ENCODE measurements at places on chromosomes 11 and 22.

- DNase-seq = no peak
These were observed 29.8 kb upstream of the DRD2 start for GRCh38 chr11:113505046-113505445.

GRCh38 chr11:69173331-69173730 is 17.6 kb downstream of the SMIM38 start:
- no peak for DNase-seq

- no peak for DNase-seq
These were observed 81.4 kb upstream of the CD82 start for GRCh38 chr11:44483919-44484610.

- DNase-seq = no peak
These were observed 82.0 kb downstream of the KCNJ1 start for GRCh38 chr11:128785141-128785540.

DNA sequence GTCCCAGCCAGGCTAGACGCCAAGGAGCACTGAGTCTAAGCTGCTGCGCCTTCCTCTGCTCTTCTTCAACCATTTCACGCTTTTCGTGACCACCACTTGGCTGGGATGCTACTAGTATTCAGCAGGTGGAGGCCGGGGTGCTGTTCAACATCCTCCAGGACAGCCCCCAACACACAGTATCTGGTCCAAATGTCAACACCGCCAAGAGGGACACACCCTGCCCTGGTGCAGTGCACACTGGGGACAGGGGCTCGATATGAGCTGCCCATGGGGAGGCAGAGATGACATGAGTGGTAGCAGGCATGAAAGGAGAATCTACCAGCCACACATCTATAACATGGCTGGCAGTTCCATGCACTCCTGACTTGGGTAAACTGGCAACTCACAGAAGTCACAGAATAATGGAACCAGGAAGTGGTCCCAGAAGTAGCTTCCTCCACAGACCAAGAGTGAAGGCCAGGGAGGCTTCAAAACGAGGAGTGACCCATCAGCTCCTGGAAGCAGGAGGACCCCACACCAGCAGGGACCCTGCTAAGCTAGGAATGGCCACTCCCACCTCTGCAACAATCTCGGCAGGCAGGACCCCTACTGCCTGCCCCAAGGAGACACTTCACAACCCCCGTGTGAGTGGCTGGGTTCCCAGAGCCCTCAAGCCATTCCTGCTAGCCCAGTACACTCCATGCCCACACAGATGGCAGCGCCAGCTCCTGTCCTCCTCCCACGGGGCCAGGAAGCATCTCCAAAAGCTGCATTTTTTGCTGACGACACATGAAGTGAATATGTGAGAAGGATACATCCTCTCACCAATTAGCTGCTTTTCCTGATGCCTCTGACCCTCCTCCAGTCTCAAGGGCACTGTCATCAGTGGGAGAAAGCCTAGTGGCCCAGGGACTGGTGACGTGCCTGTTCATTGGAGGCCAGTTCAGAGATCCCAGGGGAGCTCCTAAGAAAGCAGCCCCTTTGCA is 78.8 kb downstream of the DGCR2 start:
- DNase-seq = no peak
